Dermis blood vessel endothelial cell (primary cell): ENCODE measurements at places on chromosomes 2 and 18.

DNA sequence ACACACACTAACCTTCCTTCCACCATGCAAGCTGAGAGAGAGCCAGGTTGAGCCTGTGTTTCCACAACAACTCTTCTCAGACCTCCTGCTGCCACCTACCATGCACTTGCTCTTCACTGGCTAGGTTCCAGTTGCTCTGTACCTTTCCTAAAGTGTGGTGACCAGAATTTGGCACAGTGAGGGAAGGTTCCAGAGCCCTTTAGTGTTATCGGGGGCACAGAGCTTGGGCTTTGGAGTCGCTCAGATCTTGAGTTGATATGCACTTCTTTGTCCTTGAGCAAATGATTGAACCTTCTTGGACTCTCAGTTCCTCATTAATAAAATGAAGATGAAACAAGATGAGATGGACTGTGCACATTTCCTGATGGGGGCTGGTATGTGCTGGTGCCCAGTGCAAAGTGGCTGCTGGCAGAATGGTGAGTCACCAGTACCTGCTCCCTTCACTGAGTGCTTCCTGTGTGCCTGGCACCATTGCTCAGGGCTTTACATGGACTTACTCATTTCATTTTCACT lies 47.1 kb downstream of the NEDD4L start:
- peak; percentile 7 for DNase-seq

DNA sequence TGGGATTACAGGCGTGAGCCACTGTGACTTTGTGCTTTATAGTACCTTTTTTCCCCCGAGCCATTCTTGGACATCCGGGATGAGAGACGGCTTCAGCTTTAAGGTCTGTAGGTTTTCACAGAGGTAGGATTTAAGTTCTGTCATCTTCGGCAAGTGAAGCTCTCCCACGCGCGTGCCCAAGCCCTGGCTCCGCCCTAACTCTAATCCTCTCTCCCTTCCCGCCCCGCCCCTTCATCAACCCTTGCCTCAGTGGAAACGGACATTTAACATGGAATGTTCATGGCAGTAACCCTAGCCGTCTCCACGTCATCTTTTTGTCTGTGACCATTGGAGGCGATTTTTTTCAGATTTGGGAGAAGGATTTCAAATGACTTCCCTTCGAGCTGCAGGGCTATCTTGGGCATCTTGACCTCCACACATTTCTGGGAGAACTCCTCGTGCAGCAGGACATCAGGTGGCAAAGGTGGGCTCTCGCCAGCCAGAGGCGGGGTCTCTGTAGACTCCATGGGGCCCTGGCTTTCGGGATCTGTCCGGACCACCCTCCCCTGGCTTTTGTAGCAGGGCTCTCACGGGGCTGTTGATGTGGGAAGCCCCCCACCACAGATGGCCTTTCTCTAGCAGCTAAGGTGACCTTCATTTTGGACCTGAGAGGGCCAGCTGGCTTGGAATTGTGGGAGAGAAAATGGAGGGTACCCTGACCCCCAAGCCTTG lies 6.8 kb downstream of the COLEC11 start:
- no peak for DNase-seq

DNA sequence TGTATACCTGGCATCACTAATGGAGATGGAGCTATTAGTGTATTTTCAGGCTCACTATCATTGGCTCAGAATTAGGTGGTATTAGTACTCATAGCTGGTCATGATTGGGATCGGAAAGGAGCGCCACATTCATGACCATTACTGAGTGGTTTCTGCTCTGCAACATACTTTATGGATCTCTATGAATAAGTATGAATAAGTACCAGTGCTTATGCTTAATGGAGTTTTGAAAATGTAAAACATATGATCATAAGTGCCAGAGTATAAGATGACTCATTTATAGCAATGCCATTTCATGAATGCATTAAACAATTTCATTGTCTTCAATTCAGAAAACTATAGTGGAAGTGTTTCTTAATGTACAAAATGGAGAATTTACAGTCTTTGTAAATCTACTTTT lies 156.7 kb downstream of the GALNT3 start:
- DNase-seq: no peak

DNA sequence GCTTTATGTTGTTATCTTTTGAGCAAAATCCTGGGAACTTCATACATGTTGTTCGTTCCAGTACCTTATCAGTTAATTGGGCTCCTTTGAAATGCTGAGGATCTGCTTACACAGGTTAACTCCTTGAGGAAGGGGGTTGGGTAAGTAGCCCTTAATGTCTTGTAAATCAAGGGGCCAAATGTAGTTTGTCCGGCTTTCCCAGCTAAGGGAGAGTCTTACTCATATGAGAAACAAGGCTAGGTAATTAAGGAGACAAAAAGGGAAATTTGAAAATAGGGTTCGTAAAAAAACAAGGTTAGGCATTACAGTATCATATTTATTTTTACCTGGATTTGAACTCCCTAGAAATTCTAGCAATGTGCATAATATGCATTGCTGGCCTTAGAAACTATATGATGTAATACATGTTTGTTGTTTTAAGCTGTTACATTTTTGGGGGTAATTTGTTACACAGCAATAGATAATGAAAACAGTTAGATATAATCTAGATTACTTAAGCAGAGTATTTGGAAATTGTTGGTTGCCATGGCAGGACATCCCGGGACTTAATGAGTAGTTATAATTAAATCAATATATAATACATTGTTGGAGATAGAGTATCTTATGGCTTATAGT lies 30.9 kb upstream of the RNF149 start:
- DNase-seq: no peak

DNA sequence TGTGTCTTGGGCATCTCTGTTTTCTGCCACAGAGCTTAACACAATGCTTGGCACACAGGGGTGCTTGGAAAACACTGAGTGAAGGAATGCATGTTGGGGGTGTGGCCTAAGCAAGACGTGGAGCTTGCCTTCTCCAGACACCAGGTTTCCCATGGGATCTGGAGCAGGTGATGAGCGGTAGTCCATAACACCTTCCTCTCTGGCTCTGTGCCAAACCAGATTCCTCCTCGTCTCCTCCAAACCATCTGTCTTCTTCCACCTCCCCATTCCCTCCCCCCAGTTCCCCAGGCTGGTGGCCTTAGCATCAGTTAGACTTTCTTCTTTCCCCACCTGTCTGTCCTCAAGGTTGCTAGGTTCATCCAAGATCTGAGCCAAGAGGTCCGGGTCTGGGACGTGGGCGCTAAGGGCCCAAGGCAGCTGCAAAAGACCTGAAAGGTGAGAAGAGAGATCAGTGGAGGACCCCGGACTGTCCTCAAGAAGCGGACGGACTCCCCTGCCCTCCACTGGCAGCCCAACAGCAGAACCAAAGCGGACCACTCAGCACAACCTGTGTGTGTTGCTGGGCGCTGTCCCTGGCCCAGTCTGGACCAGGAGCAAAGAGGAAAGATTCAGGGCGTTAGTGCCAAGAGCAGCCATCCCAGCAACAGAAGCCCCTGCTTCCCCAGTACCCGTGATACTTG lies 1.2 kb upstream of the ITM2C start:
- DNase-seq: no peak

GRCh38 chr18:31655354-31655753 lies 29.0 kb downstream of the B4GALT6 start:
- DNase-seq: no peak

- no peak for DNase-seq
Measured at GRCh38 chr2:218392459-218392858, 7.2 kb upstream of the CTDSP1 start.

DNA sequence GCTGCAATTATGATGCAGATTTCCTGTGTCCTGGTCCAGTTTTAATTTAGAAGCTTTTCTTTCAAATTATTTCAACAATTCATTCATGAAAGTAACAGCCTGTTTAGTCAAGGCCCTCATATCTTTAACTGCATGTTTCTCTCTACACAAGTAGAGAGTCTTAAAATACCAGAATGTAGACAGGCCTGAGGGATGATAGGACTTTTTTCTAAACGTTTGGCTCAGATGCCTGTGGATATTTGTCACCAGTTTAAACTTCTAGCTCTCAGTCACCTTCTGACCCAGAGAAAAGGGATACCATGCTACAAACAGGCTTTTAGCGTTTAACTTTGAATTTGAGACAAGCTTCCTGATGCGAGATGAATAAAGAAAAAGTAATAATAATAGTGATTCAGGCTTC lies 15.7 kb downstream of the COL5A2 start:
- DNase-seq: peak; percentile 19

DNA sequence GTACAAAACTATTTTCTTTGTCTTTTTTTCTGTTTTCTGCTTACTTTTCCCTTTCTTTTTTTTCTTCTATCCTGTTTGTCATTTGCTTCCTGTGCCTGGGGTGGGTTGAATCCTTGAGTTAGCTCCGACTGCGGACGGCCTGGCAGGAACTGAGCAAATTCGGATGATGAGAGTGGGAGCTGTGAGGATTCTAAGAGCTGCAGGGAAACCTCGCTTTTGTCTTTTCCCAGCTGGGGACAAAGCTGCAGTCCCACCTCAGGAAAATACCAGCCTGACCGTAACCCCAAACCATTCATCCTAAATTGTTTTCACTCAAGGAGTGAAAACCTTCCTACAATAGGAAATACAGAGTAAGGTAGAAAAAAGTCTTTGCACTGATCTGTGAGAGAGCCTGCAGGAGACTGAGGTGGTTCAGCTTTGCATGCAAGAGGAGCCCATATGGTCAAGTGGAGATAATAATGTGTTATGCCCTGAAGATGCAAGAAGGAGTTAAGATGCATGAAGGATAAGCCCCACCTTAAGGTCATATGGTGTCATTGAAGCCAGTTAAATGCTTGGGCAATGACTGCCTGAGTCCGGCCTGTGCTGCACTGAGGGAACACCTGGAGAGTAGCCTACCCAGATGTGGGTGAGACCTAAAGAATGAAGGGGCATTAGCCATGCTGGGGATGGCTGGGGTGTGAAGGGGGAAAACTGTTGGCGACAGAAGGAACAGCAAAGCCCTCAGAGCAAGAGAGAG lies 31.7 kb upstream of the ARL4C start:
- no peak for DNase-seq

DNA sequence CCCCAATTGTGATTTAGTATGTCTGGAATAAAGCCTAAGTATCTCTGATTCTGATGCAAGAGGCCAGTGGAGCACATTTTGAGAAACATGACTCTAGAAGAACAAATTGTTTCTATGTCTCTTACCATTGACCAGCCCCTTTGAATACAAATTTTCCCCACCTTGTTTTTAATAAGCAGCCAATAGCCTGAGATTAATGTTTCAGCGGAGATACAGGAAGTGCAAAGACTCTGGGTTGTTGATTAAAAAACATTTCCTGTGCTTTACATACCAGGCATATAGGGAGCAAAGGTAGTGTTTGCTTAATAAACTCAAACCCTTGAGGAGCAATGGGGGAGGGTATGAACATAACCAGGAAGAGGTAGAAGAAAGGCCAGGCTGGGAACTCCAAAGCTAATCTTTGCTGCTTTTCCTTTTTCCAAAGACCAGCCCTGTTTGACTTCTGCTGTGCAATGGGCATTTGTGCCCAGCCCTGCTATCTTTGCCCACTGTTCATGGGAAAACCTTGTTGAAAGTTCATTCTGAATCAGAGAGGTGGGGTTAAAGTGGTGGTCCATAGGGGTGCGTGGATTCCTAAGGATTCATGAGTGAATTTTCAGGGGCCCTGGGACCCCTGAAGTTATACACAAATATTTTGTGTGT lies 29.3 kb downstream of the UPP2 start:
- no peak for DNase-seq

DNA sequence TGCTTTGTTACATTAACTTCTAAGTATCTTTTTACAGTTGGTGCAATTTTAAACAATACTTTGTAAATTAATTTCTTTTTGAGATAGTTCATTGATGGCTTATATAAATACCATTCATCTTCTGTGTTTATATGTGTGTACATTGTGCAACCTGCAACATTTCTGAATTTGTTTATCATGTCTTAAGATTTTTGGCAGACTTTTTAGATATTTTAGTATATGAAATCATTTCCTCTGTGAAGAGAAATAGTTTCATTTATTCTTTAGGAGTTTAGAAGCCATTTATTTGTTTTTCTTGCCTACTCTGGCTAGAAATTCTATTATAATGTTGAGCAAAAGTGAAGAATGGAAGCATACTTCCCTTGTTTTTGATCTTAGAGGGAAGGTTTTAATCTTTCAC lies 337.8 kb upstream of the DSEL start:
- no peak for DNase-seq

DNA sequence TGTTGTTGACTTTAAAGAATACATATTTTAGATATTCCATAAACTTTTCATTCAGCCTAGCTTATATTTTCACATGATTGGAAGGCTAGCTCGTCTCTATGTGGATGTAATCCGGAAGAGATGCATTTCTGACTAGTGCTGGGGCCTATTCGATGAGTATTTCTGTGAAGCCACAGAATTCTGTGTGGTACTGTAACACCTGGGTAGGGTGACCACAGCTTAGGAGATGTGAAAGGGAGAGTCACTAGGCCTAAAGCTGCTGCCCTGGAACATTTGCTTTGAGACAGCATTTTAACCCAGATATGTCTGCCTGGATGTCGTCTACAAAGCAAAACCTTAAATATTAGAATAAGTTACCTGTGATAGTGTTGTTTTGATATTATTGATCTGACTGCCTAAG lies 83.5 kb downstream of the ZNF236 start:
- no peak for DNase-seq

GRCh38 chr2:161412346-161412745 lies 3.8 kb upstream of the TBR1 start:
- DNase-seq: no peak

DNA sequence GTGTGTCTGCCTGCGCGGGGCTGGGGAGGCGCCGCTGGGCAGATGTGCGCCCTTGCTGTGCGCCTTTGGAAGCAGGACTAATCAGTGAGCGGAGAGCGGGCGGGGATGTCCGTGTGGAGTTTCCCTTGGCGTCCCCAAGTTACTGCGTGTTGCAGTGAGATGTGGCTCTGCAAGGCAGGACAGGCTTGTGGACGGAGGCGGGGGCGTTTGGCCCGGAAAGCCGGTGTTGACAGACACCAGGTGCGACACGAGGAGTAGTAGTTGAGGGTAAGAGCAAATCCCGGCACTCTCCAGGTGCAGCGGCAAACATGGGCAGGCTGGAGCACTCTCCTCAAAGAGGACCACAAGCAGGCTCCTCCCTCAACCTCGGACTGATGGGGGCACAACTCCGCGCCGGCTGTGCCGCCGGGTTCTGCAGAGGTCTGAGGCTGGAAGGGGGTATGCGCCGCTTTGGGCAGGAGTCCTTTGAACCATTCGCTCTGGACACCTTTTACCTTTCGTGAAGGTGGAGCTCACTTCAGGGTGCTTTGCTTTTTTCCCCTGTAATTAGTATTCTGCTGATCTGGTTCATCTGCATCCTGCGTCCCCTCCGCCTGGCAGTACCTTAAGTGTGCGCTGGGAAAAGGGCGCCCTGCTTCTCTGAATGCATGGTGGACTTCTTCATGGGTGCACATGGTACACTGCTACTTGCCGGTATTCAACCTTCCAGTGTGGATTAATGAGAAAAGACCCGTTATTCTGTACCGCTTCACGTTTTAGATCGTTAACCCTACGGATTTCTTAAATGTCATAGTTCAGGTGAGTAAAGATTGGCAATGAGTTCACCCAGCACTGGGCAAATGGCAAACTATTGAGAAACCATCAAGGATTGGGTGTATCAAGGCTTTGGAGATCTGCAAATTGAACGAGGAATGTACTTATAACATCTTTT lies 608 bp downstream of the CDH7 start:
- DNase-seq: no peak

GRCh38 chr18:8167026-8167425 lies 442.2 kb upstream of the RAB12 start:
- DNase-seq: no peak

GRCh38 chr2:37738266-37738885 lies 66.9 kb upstream of the CDC42EP3 start:
- DNase-seq: no peak
